ENCODE measurements at places on chromosomes 2 and 18.

- DNase-seq: no peak
Observed at GRCh38 chr2:128390991-128391630, 72.4 kb upstream of the HS6ST1 start.

DNA sequence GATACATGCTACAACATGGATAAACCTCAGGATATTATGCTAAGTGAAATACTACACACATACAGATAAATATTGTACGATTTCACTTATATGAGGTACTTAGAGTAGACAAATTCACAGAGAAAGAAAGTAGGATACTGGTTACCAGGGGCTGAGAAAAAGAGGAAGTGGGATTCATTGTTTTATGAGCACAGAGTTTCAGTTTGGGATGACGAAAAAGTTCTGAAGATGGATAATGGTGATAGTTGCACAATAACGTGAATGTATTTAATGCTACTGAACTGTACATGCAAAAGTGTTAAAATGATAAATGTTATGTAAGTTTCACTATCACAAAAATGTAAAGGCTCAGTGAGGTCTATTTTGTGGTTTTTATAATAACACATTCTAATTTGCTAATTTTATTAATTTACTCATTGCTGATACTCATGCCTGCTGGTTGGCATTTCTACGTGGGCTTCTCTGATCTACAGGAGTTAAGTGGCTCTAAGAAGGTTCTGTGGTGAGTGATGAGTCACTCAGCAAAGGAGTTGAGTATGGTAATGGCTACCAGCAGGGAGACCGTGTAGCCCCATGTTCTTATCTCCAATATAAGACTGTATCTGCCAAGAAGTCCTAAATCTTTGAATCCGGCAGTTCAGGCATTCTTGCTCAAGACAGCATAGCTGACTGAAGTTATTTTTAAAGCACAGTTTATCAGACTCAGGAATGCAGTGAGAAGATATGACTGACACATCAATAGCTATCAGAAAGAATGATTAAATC is 41.1 kb downstream of the UPP2 start:
- DNase-seq: no peak

GRCh38 chr18:25896178-25896780 is 194.1 kb downstream of the SS18 start:
- no peak for DNase-seq

GRCh38 chr18:79715280-79715679 is 35.7 kb downstream of the CTDP1 start:
- DNase-seq: no peak

DNA sequence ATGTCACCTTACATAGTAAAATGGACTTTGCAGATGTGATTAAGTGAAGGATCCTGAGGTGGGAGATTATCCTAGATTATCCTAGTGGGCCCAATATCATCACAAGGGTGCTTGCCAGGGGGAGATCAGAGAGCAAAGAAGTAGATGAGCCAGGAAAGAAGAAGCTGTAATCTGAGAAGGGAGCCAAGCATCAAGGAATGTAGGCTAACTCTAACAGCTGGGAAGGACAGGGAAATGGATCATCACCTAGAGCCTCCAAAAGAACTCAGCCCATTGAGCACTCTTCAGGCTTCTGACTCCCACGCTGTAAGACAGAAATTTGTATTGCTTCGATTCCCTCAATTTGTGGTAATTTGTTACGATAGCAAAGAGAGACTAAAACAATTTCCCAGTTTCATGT is 309.9 kb downstream of the LRP1B start:
- DNase-seq: no peak

- DNase-seq: no peak
Observed at GRCh38 chr2:160336105-160336504, 136.0 kb upstream of the ITGB6 start.

- no peak for DNase-seq
Observed at GRCh38 chr2:165070076-165070475, 114.8 kb upstream of the SLC38A11 start.

DNA sequence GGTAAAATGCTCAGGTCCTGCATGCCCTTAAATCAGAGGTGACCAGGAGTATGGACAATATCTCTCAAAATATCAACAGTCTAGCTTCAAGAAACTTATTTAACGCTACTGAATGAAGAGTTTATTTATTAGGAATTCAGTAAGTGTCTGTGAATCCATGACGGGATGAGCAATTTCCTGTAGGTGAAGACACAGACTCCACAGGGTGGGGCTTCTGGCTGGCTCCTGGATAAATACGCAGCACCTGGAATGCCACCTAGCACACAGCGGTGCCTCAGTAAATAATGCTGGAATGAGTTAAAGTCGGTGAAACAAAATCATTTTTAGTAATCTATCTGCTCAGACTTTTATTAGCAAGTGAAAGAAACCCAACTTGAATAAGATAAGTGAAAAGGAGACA is 29.4 kb upstream of the MBP start:
- DNase-seq: no peak

- no peak for DNase-seq
Observed at GRCh38 chr18:6411382-6411781, 3.3 kb downstream of the L3MBTL4 start.

GRCh38 chr2:228016402-228016801 is 145.0 kb downstream of the DAW1 start:
- DNase-seq: no peak

- DNase-seq: no peak
Observed at GRCh38 chr2:122634256-122634655, 878.8 kb downstream of the TSN start.

DNA sequence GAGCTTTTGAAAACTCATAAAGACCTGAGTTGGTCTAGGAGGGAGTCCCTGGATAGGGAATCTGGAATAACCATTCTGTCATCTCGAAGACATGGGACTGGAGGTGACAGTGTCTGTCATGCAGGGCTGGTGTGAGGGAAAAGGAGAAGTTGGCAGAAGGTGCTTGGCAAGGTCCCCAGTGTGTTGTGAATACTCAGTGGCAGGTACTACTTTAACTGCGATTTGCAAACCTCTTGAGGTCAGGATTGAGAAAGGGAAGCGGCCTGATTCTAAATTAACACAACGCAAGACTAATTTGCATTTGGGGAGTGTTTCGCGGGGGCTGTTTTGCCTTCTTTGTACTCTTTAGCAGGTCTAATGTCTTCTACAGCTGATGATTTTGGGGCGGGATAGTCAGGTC is 77.0 kb upstream of the TMEM200C start:
- DNase-seq: no peak

GRCh38 chr2:241810307-241811200 is 1.6 kb downstream of the NEU4 start:
- DNase-seq: peak; percentile 69

- DNase-seq: no peak
Observed at GRCh38 chr2:29485631-29486030, 370.4 kb downstream of the CLIP4 start.

GRCh38 chr2:184633726-184634125 is 35.4 kb downstream of the ZNF804A start:
- no peak for DNase-seq

Measured in anterior cingulate cortex (tissue), 58 donors.